ENCODE measurements at places on chromosomes 7 and 10.
A peak's percentile ranks its signal among the peaks of the same experiment; 100 is the strongest.

- DNase-seq = no peak
Measured at GRCh38 chr10:130726996-130727725, 584.4 kb downstream of the TCERG1L start.

GRCh38 chr7:2307690-2308107, 6.5 kb downstream of the SNX8 start:
- no peak for DNase-seq

- no peak for DNase-seq
Measured at GRCh38 chr7:104656467-104656866, 328.1 kb downstream of the LHFPL3 start.

GRCh38 chr7:137820677-137821420, 25.9 kb downstream of the DGKI start:
- DNase-seq = peak; percentile 37

DNA sequence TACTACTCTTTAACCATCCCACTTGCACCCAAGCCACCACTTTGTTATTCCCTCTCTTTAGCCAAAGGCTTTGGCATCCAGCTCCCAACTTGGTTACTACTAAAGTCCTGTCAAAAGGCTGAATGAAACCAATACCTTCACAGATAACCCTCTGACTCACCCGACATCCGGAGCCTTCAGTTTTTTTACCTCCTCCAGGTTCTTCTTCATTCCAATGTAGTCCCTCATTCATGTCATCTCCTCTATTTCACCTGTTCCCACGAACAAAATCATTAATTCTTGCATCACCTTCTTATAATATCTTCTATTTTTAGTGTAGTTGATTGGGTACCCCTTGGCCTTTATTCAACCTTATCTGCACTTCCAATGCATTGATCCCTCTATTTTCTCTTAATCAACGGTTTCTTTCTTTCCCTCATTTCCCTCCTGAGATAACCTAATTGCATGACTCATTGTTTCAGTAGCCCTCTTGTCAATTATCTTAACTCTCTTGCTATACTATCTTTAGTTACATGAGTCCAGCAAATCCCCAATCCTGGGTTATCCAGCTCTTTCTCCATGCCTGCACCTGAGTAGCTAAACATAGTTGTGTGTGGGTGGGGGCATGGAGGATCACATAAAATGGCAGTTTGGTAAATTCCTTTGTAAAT, 87.2 kb upstream of the COL1A2 start:
- DNase-seq = no peak

GRCh38 chr7:140146574-140146973, 30.2 kb downstream of the KDM7A start:
- DNase-seq = no peak

DNA sequence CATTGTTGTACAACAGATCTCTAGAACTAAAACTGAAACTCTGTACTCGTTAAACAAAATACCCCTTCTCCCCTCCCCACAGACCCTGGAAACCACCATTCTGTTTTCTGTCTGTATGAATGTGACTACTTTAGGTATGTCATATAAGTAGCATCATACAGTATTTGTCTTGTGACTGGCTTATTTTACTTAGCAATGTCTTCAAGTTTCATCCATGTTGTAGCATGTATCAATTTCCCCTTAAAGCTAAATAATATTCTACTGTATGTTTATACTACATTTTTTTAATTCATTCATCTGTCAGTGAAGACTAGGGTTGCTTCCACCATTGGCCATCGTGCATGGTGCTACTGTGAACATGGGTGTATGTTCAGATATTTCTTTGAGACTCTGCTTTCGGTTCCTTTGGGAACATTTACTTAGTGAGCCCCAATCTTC, 71.2 kb upstream of the RPA3 start:
- no peak for DNase-seq

DNA sequence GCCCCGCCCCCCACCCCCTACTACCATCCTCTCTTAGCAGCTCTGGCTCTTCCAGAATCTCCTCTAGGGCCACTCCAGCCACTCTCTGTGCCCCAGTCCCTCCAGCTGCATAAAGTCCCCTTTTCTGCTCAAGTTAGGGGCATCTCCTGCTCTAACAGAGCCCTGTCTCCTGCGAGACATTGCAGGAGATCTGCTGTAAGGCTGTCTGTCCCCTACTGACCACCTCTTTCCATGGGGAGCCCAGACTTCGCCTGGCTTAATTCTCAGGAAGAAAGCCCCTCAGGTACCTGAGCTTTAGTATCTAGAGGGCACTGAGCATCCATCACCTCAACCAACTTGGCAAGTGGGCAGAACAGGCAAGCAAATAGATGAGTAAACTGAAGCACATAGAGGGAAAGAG, 200.7 kb upstream of the ZMIZ1 start:
- no peak for DNase-seq

DNA sequence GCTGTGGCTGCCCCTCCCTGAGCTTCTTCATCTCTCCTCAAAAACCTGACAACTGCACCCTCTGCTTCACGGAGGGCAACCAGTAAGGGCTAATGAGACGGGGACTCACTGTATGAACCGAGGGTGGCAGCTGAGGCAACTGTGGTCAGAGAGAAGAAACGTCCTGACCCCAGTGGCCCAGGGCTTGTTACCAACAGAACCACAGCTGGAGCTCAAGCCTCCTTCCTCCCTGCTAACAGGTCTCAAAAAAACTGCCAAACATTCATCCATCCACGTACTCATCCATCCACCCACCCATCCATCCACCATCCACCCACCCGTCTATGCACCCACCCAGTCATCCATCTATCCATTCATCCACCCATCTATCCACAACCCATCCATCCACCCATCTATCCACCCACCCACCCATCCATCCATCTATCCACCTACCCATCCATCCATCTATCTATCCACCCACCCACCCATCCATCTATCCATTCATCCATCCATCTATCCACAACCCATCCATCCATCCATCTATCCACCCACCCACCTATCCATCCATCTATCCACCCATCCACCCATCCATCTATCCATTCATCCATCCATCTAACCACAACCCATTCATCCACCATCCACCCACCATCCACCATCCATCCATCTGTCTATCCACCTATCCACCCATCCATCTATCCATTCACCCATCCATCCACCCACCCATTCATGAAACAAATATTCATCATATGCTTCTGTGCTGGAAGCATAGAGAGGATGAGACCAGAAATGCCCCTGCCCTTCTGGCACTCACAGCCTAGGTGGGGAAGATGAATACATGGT, 111.7 kb downstream of the PDGFA start:
- DNase-seq = no peak

DNA sequence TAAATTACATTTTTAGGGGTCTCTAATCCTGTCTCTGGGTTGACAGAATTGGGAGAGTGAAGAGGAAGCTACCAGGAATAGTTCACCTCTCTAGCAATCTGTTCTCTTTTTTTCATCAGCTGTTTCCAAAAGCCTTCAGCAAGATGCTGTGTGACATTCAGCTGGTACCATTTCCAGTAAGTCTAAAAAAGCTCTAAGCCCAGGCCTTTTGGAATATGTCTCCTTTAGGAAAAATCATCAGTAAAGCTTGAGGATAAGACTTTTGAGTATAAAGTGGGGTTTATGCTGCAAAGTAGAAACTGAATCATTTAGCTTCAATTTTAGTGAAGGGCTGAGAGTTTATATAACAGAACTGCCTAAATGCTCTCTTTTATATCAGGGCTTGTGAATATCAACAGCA, 81.5 kb downstream of the CCNY start:
- no peak for DNase-seq

GRCh38 chr10:10901906-10902305, 115.8 kb upstream of the CELF2 start:
- DNase-seq = no peak

- DNase-seq = no peak
Measured at GRCh38 chr10:71157435-71157834, 54.9 kb upstream of the UNC5B start.

- DNase-seq = no peak
Measured at GRCh38 chr7:90951986-90952954, 312.0 kb upstream of the FZD1 start.

DNA sequence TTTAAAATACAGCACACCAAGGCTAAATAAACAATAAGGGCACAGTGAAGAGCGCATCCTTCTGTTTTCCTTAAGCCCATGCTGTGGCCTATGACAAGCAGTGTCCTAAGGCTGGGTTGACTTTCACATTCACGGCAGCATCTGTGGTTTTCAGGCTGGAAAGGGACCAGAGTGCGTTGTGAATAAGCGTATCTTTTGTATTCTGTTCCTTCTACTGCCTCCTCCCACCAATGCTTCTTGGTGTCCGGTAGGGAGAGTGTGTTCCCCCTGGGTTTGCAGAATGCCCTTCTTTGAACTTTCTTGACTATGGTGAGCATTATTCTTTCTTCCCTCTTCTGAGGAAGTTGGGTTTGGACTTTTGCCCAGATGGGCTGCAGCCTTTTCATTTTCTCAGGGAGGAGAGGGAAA, 73.6 kb downstream of the ABCA13 start:
- peak; percentile 18 for DNase-seq

DNA sequence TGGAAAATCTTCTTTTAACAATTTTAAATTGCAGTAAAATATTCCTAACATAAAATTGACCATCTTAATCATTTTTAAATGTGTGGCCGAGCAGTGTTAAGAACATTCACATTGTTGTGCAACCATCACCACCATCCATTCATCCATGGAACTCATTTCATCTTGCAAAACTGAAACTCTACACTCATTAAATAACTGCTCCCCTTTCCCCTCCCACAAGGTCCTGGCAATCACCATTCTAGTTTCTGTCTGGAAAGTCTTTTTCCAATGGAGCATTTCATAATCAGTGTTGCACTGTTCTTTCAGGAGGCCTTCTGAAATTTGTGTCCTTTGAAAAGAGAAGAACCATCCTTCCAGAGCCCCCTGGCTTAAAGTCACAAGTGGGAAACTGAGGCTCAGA, 233.1 kb downstream of the PLXNA4 start:
- no peak for DNase-seq

- DNase-seq = no peak
Measured at GRCh38 chr10:122168598-122169394, 102.3 kb upstream of the BTBD16 start.

DNA sequence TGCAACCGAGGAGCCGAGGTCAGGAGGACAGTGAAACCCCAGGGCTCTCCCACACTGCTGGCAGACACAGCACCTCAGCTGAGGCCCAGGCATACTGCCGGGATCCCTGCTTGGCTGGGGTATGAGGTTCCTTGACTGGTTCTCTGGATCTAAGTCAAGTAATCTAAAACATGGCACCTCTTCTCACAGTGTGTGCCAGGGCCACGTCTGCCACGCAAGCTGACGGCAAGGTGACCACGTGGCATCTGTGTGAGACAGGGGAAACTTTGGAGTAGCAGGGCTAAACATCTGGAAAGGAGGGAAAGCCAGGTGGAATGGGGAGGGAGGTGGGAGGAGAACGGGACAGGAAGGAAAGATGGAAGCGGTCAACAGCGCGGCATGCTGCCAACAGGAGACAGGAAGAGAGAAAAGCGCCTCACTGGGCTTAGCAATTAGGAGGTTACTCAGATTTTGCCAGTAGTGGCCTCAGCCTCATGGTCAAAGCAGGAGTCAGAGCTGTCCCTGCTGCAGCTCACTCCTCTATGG, 103.7 kb downstream of the CXCL12 start:
- DNase-seq = no peak

GRCh38 chr7:158369866-158370265, 217.8 kb downstream of the PTPRN2 start:
- no peak for DNase-seq

- no peak for DNase-seq
Measured at GRCh38 chr10:96271016-96271815, at the start of gene BLNK. Gene BLNK, minus strand, starts transcription at chr10:96271569. Its CDS starts 171 bp downstream, at chr10:96271398.

GRCh38 chr7:100675581-100676350, 2.2 kb downstream of the GNB2 start:
- DNase-seq = no peak

DNA sequence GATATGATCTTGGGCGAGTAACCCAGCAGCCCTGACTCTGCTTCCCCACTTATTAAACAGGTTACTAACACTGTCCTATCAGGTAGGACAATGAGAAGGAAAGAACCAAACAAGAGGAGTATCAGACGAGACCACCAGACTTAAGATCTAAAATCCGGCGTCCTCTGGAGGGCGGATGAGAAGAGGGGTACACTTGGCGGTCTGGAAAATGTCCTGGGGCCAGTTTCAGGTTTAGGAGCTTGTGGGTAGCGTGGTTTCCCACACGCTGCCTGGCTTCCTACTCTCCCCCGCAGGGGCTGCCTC, 635 bp downstream of the ZNF32 start:
- no peak for DNase-seq

DNA sequence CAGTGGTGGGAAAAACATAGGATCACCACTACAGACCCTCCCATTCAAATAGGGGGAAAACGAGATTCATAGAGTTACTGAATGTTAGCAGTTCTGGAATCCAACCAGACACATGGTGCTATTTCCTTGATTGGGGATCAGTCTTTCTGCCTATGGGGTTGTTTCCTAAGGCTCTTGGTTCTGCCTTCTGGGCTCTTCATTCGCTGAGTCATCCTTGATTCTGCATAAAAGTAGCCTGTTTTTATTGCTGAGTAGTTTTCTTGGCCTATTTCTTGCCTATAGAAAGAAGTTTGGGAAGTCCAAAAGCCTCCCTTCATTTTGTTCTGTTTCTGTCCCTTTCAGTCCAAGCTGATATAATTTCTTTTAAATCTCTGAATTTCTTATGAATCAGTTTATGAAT, 99.3 kb upstream of the OIT3 start:
- no peak for DNase-seq

DNA sequence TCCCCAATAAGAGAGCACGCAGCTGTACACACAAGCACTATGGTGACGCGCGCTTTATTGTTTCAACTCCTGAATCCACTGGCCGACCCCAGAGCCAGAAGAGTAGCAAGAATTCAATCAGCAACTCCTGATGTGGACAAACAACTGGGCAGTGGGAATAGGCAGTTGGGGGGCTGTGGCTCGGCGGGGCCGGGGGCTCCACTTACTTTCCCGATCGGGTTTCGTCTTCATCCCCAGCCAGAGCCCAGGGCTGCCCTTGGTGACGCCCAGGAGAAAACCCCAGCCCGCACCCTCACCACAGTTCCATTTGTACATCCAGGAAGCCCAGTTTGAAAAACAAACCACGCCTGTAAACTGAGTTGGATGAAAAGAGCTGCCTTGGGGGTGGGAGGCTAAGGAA, 38.7 kb downstream of the DAGLB start:
- no peak for DNase-seq

- no peak for DNase-seq
Measured at GRCh38 chr7:39035903-39036302, 58.2 kb downstream of the POU6F2 start.

GRCh38 chr7:140261522-140261921, 84.7 kb upstream of the KDM7A start:
- no peak for DNase-seq

DNA sequence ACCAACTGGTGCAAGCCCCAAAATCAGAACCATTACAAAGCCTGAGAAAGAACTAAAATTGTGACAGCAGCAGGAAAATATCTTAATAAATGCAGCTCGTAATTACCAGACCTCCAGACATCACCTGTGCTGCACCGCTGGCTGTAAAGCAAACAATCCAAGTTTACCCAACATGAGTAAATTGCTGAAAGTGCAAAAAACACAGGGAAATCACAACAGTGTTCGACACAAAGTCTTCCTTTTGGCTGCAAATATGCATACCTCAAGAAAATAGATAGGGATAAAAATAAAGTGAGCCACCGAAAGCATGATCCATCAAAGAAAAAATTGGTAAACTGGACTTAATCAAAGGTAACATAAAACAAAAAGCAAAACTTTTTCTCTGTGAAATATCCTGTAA, 101.7 kb downstream of the SLC16A9 start:
- no peak for DNase-seq

All from fibroblast of skin of left biceps (primary cell).